BE2C (cell line): ENCODE measurements at places on chromosomes 12 and 14.

DNA sequence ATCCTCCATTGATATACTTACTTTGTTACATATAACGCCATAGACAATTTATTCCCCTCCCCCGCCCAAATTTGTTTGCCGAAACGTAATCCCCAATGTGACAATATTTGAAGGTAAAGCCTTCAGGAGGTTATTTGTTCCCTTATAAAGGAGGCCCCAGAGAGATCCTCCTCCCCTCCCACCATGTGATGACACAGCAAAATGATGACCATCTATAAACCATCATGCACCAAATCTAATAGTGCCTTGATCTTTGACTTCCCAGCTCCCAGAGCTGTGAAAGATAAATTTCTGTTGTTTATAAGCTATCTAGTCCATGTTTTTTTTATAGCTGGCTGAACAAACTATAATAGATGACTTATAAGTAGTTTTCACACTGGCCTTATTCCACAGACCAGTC is 122.2 kb downstream of the PTPRO start:
- no peak for DNase-seq

DNA sequence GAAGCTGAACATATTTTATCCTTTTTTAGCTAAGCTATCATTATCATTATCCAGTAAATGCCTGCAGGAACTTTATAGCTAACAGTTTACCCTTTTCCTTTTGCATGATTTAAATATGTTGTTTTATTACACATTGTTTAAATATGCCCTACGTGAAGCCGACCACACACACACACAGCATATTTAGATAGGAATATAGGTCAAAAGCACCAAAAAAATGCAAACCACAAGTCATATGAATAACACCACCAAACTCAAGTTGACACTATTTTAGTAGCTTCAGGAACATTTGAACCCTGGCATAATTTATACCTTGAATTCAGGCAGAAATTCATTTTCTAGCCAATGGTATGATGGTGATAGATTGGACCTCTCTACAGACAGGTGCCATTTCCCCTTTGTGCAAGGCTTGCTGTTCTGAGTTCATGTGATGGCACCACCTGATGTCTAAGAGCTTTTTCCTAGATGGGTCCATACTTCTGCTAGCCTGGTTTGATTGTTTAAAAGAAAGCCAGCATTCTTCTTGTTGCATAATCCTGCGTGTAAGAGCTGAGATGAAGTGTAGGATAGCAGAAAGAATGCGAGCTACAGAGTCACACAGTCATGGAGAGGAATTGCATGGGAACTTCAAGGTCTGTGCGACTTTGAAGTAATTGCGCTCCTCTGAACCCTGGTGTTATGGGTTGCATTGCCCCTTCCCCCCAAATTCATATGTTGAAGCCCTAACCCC is 454.8 kb upstream of the SOX5 start:
- DNase-seq, result no peak

DNA sequence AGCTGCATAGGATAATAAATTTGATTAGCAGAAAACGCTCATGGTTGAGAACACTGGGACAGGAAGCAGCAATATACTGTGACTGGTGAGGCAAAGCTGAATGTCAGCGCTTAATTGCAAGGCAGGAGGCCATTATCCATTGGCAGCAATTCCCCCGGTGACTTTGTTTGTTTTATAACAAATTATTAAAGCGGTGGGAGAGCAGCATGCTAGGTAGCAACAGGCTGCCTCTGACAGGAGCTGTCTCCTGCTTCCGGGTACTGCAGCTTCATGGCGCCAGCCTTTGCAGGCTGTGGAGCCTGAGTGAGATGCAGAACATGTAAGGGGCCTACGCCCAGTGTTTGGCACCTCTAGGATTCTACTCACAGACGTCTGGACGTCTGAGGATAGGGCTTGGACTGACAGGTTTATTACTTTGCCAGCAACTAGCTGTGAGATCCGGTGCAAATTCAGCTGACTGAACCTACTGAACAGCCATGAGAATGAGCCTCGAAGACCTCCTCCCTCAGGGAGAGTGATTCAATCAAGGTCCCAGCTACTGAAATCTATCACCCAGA is 82.1 kb upstream of the SSTR1 start:
- DNase-seq, result peak; percentile 83

GRCh38 chr12:77324763-77325468 is 259.5 kb upstream of the E2F7 start:
- peak; percentile 79 for DNase-seq
